ENCODE measurements at places on chromosomes 12 and 14.

GRCh38 chr14:68501614-68502052 lies 291.2 kb downstream of the ZFP36L1 start:
- DNase-seq, result no peak

DNA sequence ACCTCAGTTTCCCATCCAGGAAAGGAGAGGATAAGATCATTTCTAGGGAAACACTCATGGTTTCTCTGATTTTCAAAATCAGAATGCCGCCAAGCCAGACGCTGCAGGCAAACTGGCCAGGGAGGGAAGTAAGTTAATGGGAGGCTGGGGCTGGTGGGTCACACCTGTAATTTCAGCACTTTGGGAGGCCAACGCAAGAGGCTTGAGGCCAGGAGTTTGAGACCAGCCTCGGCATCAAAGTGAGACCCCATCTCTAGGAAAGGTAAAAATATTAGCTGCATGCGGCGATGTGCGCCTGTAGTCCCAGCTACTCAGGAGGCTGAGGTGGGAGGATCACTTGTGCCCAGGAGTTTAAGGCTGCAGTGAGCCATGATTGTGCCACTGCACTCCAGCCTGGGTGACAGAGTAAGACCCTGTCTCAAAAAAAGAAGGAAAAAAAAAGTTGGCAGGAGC lies 587 bp downstream of the SELPLG start:
- no peak for DNase-seq

GRCh38 chr14:41859336-41859735 lies 252.7 kb downstream of the LRFN5 start:
- no peak for DNase-seq

GRCh38 chr12:76276499-76277151 lies 71.6 kb downstream of the BBS10 start:
- DNase-seq, result no peak

DNA sequence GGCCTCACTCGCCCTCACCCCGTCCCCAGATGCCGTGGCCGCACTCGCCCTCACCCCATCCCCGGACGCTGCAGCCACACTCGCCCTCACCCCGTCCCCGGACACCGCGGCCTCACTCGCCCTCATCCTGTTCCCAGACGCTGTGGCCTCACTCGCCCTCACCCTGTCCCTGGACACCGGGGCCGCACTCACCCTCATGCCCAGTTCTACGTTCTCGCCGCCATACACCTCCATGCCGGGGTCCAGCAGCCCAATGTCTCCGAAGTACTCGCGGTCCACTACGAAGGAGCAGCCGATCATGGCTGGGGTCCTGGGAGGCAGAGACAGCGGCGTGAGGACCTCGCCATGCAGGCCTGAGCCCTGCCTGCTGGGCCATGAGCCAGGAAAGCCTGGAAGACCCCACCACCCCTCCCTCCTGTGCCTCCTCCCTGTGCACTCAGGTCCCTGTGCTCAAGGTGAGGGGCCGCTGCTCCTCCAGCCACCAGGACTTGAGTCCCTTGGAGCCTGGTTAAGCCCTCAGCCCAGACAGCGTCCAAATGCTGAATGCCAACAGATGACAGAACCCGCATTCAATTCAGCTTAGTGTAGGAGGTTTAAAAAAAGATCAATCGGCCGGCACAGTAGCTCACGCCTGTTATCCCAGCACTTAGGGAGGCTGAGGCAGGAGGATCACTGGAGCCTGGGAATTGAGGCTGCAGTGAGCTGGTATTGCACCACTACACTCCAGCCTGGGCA lies 81.5 kb downstream of the GALNT9 start:
- DNase-seq, result no peak

- DNase-seq, result no peak
Measured at GRCh38 chr14:99534333-99534732, 53.1 kb downstream of the CCNK start.

Measured in GOT3 (cell line).